T47D (cell line): ENCODE measurements at places on chromosomes 7 and 10.

GRCh38 chr10:78663721-78664120 lies 405.0 kb upstream of the ZMIZ1 start:
- DNase-seq = no peak

GRCh38 chr7:30159163-30159562 lies 24.4 kb downstream of the MTURN start:
- no peak for DNase-seq

DNA sequence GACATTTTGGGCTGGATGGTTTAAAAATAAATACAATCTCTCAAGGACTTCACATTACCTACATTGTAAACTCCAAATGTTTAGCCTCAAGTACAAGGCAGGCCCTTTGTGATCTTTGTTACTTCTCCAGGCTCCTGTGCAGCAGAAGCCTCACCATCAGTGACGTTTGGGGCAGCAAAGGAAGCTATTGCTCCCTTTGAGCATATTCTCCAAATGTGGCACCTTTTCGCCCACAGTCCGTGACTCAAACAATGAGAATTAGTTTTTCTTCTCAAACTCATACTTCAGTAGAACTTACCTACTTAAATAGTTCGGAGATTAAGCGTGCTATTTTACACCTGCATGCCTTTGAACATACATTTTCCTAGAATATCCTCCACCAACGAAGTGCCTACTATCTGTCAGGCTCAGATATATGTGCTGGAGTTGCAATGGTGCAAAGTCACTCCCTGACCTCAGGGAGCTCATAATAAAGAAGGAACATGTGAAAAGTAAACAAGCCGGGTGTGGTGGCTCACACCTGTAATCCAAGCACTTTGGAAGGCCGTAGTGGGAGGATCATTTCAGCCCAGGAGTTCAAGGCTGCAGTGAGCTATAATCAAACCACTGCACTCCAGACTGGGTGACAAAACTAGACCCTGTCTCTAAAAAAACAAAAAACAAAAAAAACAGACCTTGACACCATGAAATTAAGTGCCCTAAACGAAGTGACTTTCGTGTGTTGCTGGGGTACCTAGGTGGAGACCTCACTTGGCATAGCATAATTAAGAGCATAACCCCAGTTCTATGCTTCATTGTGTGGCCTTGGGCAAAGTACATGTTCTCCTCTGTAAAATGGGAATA lies 1.2 kb upstream of the ABCF2 start:
- DNase-seq = no peak

GRCh38 chr10:80493522-80494051 lies 39.5 kb downstream of the TSPAN14 start:
- DNase-seq = no peak

DNA sequence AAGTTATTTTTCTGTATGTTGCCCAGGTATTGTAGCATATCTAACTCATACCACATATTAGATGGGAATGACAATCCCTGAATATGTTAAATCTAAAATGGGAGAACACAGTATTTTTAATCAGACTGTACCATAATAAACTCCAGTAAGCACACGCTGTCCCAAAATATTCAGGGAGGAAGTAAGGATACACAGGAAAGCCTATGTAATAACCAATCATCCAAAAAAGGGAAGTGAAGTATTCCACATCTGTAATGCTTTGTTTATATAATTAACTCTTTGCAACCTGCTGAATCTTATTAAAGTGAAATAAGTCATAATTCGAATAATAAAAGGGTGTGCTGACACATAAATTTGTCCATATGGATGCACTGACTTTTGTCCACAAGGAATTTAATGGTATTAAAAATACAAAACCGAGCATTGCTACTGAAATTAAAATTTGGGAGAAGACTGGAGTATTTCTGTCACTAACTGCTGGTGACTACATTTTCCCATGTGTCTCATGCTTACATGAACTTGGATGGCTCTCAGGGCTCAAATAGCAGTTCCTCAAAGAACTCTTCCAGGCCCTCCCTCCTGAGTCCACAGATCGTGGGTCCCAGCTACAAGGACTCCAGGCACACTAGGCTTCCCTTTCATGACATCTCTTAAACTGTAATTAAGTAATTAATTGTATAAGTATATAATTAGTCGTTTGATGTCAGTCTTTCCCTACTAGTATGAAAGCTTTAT lies 120.6 kb downstream of the NEBL start:
- DNase-seq = no peak

- DNase-seq = peak; percentile 65
Observed at GRCh38 chr10:113552014-113552413, 839 bp upstream of the HABP2 start.

DNA sequence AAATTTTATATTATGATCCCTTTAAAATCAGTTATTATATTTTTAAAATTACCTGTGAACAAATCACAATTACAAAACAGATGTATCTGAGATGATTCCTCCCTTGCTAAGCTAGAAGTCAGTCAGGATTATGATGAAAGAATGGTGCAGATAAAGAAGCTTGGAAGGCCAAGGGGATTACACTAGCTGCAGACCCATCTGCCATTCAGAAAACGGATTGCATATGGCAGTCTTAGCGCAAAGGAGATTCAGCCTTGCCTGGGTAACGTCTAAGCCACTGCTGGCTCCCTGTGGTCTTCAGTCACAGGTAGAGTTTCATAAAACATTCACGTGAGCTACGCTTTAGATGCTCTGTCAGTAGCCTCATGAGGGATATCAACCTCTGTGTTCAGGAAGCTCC lies 222.2 kb downstream of the POU6F2 start:
- DNase-seq = no peak

GRCh38 chr10:87670586-87670985 lies 10.9 kb downstream of the PAPSS2 start:
- DNase-seq = no peak

DNA sequence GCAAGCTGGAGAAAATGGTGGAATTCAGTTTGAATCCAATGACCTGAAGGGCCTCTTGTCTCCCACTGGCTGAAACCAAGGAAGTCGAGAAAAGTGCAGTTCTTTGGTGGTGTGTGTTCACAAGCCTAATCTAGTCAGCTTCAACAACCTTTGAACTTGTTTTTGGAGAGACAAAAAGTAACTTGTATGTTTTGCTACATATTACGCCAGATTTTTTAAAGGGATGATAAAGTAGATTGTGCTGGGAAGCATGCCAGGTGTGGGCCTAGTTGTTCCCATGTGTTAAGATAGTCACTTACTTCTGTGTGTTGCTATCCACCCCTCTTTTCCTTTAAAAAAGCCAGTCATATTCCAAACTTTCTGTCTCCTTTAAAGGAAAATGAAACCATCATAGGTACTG lies 79.7 kb upstream of the FAM3C start:
- no peak for DNase-seq

DNA sequence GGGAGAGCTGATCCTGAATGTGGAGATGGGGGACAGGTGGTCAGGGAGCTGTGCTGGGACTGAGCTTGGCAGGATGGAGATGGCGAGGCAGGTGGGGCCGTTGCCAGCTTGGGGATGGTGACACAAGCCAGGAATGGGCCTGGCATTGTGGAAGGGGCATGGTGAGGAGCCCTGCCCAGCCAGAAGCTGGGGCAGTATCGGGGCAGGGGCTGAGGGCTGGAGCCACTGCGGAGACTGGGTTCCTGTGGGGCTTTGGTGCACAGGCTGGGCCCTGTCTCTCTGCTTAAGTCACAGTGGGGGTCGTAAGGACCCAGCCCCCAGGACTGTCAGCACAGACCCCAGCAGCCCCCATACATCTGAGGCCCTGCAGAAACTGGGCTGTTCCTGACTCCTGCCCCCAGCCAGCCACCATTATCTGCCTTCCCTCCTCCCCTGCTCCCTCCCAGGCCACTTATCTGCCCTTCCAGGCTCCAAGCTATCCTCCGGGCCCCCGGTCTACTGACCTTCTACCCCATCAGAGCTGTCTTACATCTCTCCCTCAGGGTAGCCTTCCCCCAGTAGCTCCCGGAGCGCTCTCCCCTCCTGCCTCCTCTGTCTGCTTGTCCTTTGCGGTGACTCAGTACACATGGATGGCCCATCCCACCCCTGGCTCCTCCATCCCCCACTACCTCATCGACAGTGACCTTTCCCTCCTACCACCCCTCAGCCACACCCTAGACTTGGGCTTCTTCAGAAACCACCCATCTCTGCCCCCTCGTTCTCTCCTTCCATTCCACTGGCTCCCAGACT lies 44.2 kb downstream of the PPIF start:
- DNase-seq = no peak

- DNase-seq = no peak
Observed at GRCh38 chr10:72935361-72935760, 19.2 kb downstream of the PLA2G12B start.

DNA sequence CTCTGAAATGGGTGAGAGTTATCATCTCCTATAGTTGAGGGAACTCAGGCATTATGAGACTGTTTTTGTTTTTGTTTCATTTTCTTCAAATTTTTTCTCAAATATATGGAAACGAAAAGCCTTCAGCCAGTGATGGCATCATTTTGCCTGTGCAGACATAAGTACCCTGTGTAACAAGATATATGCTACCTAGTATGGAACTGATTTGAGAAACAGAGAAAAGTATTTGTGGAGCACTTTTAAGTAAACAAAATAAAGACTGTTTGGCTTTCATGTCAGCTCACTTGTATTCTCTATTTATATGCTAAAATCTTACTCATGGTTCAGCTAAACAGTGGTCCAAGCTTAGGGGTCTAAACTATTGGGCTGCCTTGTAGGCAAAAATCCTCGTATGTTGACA lies 150.6 kb downstream of the WNT2 start:
- DNase-seq = no peak

GRCh38 chr10:97019213-97019844 lies 166.4 kb downstream of the SLIT1 start:
- no peak for DNase-seq

GRCh38 chr7:9874182-9874581 lies 1099.5 kb upstream of the PHF14 start:
- DNase-seq = no peak

GRCh38 chr7:71735961-71736556 lies 604.1 kb downstream of the GALNT17 start:
- peak; percentile 86 for DNase-seq

DNA sequence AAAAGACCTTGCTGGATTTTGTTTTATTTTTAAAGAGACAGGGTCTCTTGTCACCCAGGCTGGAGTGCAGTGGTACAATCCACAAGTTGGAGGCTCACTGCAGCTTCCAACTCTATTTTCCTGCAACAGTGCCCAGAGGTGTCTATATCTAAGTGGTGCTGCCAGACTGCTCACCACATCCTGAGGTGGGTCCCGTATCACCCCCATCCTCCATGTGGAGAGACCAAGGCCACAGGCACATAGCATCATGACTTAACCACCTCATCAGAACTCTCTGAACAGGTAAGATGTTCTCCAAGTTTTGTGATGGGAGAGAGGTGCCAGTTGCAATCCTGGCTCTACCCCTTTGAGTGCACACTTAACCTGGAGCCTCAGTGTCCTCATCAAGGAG lies 98.2 kb downstream of the RNF216 start:
- no peak for DNase-seq

DNA sequence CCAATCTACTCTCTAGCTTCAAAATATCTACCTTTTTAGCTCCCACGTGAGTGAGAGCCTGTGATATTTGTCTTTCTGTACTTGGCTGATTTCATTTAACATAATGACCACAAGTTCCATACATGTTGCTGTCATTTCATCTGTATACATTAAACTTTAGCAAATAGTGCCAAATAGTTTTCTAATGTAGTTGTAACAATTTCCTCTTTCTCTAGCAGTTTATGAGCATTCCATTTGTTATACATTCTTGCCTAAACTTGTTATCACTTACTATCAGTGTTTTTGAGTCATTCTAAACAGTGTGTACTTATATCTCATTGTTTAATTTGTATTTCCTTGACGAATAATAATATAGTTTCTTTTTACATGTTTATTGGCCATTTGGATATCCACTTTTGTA lies 77.2 kb downstream of the NEUROD6 start:
- no peak for DNase-seq

GRCh38 chr7:45687185-45687560 lies 113.0 kb downstream of the ADCY1 start:
- no peak for DNase-seq

GRCh38 chr10:44284198-44285084 lies 100.5 kb downstream of the CXCL12 start:
- peak; percentile 68 for DNase-seq

DNA sequence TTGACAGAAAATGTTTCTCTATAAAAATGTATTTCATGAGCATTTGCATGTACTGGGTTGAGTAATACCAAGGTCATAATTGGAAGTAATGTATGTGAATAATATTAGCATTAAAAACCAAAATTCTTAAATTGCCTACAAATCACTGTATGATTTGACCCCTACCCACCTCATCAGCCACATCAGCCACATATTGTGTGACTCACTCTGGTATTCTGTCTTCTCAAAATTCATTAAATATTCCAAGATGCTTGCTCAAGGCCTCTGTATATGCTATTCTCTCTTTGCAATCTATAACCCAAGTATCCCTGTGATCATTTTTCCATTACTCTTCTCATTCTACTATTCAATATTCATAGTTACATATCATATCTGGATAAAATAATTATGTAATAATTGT lies 21.4 kb downstream of the POT1 start:
- DNase-seq = no peak

DNA sequence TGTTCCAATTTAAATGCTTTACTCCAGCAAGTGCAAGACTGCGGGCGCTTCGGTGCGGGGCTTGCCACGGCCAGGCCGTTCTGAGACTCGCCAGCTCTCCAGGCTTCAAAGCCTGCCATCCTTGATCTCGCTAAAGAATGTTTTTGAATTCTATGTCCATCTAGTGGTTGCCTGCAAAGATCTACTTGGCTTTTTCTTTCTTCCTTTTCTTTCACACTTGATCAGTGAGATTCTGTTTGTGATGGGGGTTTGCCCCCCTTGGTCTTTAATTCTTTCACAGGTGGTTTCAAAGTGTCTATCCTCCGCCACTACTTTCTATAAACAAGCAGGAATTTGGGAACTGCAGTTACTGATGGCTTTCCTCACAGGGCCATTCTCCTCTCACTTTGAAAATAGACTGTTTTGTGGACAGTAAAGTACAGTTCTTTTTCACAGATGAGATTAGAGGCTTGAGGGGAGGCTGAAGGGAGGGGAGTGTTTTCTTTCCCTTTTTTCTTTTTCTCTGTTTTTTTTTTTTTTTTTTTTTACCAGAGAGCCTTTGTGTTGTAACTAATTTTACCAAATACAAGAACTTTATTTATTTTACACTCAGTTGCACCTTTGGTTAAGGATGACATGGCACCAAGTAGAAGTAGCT lies 15.2 kb upstream of the FBXW4 start:
- no peak for DNase-seq

- DNase-seq = no peak
Observed at GRCh38 chr10:29191674-29192073, 97.2 kb upstream of the LYZL1 start.
